ENCODE measurements at places on chromosomes 3 and 15.

GRCh38 chr3:183629546-183630301 is 5.7 kb upstream of the KLHL24 start:
- no peaks in the 10 kb centered on the region for H3K36me3 ChIP-seq
- H3K27me3 ChIP-seq: peaks cover 21% of the 10 kb centered on the region

- no peak for DNase-seq
- no peaks in the 10 kb centered on the region for H3K27me3 ChIP-seq
- no peak overlapping the region for H3K4me3 ChIP-seq
These were observed 202.5 kb upstream of the PDZRN3 start for GRCh38 chr3:73827204-73827603.

DNA sequence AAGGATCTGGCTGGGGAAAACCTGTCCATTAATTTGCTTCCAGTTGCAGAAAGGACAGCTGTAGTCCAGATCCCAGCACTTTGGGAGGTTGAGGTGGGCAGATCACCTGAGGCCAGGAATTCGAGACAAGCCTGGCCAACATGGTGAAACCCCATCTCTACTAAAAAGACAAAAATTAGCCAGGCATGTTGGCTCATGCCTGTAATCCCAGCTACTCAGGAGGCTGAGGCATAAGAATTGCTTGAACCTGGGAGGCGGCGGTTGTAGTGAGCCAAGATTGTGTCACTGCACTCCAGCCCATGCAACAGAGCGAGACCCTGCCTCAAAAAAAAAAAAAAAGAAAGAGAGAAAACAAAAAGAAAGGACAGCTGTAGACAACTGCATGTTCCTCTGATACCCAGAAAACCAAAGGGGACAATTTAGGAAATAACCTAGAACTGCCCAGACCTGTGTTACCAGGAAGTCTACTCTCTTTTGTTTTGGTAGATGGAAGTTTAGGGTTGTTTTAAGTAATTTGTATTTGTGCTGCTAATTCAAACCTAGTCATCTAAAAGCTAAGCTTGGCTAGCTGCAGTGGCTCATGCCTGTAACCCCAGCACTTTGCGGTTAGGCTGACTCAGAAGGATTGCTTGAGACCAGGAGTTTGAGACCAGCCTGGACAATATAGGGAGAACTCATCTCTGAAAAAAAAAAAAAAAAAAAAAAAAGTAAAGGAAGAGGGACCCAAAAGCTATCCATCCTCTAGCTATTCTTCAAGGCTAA is 22.7 kb downstream of the EXD1 start:
- no peaks in the 10 kb centered on the region for H3K36me3 ChIP-seq
- H3K4me3 ChIP-seq: no peak overlapping the region
- peaks cover 45% of the 10 kb centered on the region for H3K27me3 ChIP-seq
- H3K4me1 ChIP-seq: no peaks in the 10 kb centered on the region
- no peak overlapping the region for H3K27ac ChIP-seq
- no peak for DNase-seq

DNA sequence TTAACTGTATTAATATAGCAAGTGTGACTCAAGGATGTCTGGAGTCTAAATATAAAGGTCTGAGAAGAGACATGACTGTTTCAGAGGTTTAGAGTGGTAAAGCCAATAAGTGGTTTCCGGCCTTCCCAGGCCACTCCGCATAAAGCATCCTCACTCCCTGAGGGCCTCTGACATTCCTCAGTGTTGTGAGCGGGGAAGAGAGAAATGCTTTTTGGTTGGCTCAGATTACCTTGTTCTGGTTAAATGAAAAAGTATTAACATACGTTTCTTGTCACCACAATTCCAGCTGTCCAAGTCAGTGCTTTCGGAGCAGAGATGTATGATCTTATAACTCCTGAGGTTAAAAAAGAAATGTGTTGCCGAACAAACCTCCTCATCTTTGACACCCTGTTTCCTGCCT is 103.8 kb downstream of the RBMS3 start:
- H3K36me3 ChIP-seq: no peaks in the 10 kb centered on the region
- no peak overlapping the region for H3K27ac ChIP-seq
- DNase-seq: no peak
- H3K27me3 ChIP-seq: no peaks in the 10 kb centered on the region
- H3K4me3 ChIP-seq: no peak overlapping the region
